NCI-H146 (cell line): ENCODE measurements at places on chromosomes 6 and 20.
A peak's percentile ranks its signal among the peaks of the same experiment; 100 is the strongest.

DNA sequence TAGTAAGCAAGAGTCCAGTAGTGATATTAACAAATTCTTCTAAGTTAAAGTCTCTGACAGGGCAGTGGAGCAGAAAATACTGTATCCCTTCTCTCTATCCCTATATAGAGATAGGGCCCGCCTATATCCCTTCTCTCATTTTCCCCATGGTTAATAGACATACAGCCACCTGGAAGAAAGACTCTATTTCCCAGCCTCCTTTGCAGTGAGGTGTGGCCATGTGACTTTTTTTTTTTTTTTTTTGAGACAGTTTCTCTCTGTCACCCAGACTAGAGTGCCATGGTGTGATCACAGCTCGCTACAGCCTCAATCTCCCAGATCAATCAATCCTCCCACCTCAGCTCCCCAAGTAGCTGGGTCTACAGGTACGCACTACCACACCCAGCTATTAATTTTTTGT is 16.7 kb upstream of the CDK5RAP1 start:
- DNase-seq: no peak

DNA sequence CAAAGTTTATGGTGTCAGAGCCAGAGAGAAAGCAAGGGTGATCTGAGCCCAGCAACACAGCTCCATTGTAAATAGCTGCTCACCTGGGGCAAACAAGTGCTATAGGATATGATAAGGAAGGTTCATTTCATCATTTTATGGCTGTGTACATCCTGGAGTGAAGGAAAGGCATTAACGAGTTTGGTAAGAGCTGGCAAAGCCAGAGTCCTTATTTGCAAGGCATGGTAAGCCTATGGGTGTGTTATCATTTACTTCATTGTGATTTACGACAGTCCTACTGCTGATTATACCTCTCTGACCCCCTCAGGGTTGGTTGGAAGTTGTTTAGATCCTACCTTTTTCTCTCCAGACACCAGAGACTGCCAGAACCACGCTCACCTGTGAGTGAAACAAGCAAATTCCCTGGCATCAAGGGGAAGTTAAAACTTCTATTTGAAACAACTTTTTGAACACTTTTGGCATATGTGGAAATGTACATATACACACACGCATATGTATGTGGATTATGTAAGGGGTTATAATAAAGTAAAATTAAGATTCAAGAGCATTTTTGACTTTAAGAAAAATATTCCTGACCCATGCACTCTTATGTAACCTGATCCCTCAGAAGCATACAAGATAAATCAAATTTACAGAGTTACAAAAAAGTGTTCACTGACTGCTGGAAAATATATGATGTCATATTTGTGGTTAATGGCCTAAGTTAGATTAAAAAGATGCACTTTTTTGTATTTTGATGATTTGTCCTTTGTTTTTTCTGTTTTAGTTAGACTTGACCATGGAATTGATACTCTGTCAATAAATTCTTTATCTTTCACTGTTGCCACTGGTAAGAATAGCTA is 40.4 kb upstream of the EDN1 start:
- no peak for DNase-seq

- DNase-seq: peak; percentile 80
Measured at GRCh38 chr20:11712639-11713160, 205.0 kb upstream of the BTBD3 start.

DNA sequence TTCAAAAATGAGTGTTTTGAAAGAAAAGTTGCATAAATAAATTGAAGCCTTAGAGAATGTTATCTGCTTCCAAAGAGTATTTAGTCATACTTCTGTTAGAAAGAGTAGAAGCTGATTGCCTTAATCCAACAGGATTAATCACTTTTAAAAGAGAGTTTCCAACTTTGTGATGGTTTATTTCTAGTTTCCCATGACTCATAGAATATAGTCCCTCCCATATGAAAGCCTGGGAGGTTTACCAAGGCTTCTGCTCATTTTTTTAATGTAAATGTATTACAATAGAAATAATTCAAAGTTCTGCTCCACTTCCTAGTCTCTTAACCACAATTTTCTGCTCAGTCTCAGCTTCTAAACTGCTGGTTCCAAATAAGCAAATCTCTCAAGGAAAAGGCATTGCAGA is 118.0 kb upstream of the IRAK1BP1 start:
- no peak for DNase-seq

- DNase-seq: no peak
Measured at GRCh38 chr6:12760226-12760625, 43.7 kb downstream of the PHACTR1 start.

DNA sequence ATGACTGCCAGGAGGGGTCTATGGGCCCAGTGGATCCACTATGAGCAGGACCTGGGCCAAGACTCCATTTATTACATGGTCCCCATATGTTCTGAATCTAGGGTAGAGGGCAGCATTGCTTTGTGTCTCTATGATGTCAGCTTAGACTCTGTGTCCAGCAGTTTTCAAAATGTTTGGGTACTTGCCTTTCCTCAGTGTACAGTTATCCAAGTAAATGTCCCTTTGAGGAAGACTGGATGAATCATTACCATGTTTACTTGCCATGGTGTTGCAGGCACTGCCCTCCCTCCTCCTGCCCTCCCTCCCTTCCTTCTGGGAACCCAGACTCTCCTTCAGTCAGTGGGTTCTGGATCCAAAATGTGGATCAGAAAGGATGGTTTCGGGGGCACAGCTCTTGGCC is 108.6 kb downstream of the NRN1 start:
- no peak for DNase-seq

DNA sequence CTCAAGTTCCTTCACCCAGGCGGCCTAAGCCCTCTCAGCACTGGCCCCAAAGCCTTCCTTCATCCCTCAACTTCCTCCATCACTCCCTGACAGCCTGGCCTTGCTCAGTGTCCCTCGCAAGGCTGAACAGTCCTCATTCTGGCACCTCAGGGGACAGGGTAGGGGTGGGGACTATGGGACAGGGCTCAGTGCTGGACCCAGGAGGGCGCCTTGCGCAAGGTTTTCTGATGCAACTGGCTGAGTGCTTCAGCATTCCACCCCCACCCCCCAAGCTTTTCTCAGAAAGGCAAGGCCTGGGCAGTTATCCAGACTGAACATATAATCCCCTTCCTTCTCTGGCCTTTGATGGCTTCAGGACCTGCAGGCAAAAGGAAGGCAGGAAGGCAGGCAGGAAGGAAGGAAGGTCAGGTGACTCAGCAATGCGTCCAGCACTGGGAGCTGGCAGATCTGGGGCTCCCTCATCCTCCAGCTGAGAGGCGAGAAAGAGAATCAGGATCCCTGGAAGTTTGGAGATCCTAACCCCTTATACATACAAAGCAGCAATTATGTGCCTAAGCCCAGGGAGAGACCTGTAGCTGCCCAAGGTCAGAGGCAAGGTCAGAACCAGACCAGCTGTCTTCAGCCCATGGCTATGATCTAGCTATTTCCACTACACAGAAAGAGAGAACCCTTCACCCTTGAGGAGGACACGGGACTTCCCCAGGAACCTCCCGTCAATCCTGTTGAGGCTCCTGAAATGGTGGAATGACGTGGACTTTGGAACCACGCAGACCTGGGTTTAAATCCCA is 8.6 kb upstream of the TRIB3 start:
- DNase-seq: no peak

DNA sequence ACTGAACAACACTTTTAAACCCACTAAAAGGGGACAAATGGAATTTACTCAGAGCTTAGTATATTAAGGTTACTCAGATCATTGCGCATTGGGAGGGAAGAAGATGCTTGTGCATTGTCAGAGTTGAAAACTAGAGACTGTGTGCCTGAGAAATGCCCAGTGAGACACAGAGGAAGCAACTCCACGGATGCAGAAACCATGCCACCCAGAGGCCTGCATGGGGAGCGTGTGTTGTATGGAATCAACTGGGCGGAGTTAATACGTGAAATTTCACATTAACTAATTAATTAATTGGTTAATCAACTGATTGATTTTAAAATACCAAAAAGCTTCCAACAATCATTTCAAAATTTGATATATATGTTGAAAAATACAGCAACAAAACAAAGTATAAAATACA is 391.6 kb downstream of the PLCB1 start:
- peak; percentile 15 for DNase-seq

DNA sequence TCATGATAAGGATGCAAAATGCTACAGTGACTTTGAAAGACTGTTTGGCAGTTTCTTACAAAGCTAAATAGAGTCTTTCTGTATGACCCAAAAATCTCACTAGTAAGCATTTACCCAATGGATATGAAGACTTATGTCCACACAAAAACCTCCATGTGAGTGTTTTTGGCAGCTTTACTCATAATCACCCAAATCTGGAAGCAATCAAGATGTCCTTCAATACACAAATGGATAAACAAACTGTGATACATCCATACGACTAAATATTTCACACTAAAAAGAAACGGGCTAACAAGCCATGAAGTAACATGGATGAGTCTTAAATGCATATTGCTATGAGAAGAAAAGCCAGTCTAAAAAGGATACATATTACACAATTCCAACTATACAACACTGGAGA is 117.2 kb downstream of the PDE10A start:
- DNase-seq: no peak

GRCh38 chr20:51591871-51592270 is 49.4 kb upstream of the NFATC2 start:
- no peak for DNase-seq

- no peak for DNase-seq
Measured at GRCh38 chr6:154916857-154917256, 78.3 kb upstream of the TIAM2 start.

- DNase-seq: no peak
Measured at GRCh38 chr20:10357061-10357708, 76.8 kb downstream of the MKKS start.

GRCh38 chr6:148854096-148854495 is 107.3 kb downstream of the UST start:
- peak; percentile 94 for DNase-seq
